ENCODE measurements at places on chromosomes 5 and 9.

GRCh38 chr9:13665418-13666066 lies 386.1 kb upstream of the MPDZ start:
- DNase-seq = no peak

- DNase-seq = no peak
Measured at GRCh38 chr5:67879620-67880510, 335.7 kb upstream of the PIK3R1 start.

DNA sequence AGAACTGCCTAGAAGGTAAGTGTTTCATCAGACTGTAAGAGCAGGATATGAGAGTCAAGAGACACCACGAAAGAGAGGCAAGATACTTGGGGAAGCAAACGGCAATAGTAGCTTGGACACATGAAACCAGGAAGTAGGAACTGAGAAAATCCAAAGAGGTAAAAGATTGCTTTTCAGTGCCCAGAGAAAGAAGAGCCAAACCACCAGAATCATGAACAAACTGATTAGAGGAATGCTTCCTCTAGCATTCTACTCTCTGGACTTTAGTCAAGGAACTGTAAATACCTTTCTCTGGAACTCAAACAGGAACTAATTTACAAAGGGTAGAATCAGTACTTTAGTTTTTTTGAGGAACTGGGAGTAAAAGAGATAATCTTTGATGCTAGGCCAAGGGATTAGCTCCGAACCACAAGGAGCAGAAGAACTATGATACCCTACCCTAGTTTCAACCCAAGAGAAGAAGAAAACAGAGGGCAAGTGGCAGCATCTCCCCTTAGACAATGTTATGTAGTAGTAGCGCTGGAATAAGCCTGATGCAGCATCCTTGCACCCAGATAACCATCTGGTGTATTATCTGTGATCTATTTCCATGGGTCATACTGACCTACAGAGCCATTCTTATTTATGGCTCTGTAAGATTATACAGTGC lies 41.3 kb downstream of the EFCAB9 start:
- DNase-seq = peak; percentile 11

- DNase-seq = no peak
Measured at GRCh38 chr5:125549322-125549911, 803.0 kb upstream of the ZNF608 start.

DNA sequence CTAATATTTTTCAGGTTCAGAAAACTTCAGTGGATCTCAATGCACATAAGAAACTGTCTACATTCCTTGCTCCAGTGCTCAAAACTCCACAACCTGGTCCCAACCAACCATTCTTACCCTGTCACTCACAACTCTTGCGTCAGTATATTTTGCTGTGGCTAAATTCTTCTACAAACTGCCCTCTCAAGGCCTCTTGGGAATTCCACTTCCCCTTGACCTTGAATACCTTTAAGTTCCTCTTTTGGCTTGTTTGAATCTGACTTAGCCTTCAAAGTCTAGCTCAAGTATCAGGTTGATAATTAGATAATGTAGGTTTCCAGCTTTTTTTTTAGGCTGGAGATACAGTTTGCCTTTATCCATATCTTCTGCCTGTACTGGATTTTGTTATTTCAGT lies 128.3 kb downstream of the SLF1 start:
- no peak for DNase-seq

- DNase-seq = no peak
Measured at GRCh38 chr9:71052287-71052686, 69.1 kb downstream of the TRPM3 start.

- no peak for DNase-seq
Measured at GRCh38 chr5:26569241-26569928, 469.0 kb downstream of the CDH9 start.

DNA sequence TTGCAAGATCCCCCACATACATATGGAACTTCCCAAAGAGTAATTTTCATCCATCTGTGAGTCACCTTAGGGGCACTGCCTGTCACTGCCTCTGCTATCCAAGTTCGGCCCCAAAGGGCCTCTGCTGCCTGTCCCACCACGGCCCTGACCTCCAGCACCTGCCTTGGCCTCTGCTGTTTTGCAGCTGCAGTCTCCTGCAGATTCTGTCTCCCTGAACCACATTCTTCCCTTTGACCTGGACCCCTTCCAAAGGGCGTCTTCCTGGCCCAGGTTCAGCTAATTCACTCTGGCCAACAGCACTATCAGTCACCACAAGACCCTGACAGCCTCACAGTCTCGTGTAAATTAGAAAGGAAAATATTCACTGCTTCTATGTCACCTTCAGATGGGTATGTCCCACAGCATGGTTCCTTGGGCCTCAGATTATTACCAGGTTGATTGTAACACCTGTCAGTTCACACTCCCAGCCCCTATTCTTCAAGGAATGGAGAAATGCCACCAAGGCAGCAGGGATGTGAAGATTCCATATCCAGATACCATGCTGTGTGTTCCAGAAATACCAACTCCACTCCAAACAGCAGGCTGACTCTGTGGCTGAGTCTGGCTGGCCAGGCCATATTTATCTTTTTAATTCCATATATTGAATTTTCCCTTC lies 479.3 kb downstream of the ARHGEF28 start:
- no peak for DNase-seq

- DNase-seq = peak; percentile 59
Measured at GRCh38 chr9:137127301-137128157, 11.4 kb upstream of the GRIN1 start.

- no peak for DNase-seq
Measured at GRCh38 chr5:133508331-133508730, 104.0 kb downstream of the FSTL4 start.
